ENCODE measurements at places on chromosomes 6 and 20.

GRCh38 chr20:19995220-19995863 lies 21.8 kb upstream of the NAA20 start:
- peak; percentile 15 for DNase-seq

DNA sequence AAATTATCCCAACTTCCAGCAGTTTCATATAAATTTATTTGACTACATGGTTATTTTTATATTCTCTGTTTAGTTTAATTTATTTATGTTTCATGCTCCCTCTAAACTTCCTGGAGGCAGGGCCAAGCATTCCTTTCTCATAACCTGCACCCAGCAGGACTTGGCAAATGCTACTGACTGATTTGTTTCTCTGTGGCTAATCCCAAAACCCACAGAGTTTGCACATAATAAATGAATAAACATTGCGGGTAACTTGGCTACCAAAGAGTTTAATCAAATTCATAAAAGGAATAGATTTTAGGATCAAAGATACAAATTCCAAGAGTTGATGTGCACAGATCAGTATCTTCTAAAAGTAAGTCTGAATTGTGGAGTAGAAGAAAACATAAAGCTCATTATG lies 239.5 kb downstream of the SLC35F1 start:
- no peak for DNase-seq

DNA sequence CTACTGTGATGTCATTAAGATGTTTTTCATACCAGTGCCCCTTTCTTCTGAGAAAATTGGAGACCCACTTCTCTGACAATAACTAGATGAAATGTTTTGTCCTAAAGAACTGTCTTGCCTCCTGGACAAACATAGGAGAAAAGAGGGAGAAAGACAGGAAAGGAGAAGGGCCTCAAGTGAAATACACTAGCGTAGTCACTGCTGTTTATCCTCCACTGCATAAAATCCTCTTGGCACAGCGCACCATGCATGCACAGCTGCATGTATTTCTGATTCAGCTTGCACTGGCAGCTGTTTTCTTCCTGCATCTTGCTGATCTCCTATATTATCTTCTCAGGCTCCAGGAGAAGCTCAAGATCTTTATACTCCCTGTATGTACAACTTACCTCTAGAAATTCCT lies 158.0 kb upstream of the BMP5 start:
- no peak for DNase-seq

GRCh38 chr6:34284563-34285447 lies 36.0 kb upstream of the SMIM29 start:
- no peak for DNase-seq

DNA sequence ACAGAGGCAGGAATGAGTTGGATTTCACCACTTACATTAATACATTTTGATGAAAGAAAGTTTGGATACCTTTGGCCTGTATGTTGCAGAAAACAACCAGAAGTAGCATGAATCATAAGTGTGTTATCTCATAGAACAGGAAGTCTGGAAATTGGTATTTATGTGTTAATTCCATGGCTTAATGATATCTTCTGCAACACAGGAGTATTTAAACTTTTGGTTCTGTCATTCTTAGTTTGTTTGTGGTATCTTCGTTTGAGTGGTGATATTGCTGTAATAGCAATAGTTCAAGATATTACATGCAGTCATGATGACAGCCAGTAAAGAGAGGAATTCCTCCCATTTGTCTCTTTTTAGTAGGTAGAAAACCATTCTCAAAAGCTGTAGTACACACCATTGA lies 177.3 kb downstream of the CDKAL1 start:
- DNase-seq = no peak

GRCh38 chr6:144127097-144127496 lies 23.2 kb upstream of the STX11 start:
- DNase-seq = no peak

DNA sequence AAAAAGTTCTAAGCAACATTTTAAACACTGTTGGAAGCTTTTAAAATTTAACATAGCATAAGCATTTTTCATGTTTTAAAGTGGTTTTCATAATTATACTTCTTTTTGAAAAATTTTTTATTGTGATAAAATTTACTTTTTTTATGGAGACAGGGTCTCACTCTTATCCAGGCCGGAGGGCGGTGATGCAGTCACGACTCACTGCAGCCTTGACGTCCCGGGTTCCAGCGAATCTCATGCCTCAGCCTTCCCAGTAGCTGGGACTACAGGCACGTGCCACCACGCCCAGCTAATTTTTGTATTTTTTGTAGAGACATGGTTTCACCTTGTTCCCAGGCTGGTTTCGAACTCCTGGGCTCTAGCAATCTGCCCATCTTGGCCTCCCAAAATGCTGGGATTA lies 46.1 kb upstream of the TULP4 start:
- DNase-seq = no peak

DNA sequence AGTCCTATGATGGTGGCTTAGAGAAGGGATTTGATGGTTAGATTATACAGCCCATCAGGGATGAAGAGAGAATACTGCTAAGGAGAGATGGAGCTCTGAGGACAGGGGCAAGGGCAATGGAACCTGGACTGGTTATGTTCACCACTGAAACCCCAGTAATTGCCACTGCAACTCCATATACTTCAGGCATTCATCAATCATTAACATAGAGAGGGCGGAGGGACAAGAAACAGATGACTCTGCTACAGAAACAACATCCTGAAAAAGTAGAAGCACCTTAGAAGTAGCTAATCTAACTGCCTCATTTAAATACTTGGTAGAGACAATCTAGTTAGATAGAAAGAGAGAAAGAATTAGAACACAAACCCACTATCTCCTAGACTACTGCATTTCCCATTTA lies 89.8 kb downstream of the MDN1 start:
- DNase-seq = no peak

- no peak for DNase-seq
Measured at GRCh38 chr6:169988769-169989550, 237.5 kb downstream of the ERMARD start.

- DNase-seq = no peak
Measured at GRCh38 chr20:21342656-21343345, 39.7 kb downstream of the XRN2 start.

DNA sequence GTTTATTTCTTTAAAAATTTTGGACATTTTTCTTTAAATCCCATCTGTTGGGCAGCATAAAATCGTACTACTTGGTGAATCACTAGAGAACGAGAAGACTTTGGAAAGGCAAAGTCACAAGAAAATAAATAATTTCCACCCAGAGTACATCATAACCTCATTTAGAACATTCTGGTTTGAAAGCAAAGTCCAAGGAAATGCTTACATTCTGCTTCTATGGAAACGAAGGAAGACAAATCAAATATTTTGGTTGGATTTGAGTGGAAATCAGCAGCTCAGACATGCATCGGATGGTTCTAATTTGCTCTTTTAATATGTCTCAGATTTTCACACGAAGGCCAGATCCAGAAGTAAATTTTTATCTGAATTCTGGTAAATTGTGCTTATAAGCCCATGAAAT lies 60.7 kb upstream of the LTV1 start:
- no peak for DNase-seq

DNA sequence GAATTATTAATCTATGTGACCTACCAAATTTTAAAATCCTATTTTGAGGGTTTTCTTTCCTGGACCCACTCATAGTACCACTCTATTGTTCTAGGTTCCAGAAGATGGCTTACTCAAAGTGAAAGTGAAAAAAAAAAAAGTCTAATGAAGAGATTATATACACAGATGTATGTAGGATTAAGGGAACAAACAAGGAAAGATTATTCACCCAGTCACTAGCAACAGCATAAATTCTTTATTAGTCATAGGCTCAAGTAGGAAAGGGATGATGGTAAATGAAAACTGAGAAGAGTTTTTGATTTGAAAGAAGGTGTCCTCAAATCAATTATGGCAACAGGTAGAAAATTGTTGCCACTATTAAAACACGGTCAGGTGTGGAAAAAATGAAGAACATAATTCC lies 923.7 kb downstream of the TBC1D32 start:
- no peak for DNase-seq

GRCh38 chr6:66190858-66191257 lies 483.8 kb upstream of the EYS start:
- DNase-seq = no peak

GRCh38 chr6:28824793-28825731 lies 98.7 kb downstream of the TRIM27 start:
- DNase-seq = no peak

DNA sequence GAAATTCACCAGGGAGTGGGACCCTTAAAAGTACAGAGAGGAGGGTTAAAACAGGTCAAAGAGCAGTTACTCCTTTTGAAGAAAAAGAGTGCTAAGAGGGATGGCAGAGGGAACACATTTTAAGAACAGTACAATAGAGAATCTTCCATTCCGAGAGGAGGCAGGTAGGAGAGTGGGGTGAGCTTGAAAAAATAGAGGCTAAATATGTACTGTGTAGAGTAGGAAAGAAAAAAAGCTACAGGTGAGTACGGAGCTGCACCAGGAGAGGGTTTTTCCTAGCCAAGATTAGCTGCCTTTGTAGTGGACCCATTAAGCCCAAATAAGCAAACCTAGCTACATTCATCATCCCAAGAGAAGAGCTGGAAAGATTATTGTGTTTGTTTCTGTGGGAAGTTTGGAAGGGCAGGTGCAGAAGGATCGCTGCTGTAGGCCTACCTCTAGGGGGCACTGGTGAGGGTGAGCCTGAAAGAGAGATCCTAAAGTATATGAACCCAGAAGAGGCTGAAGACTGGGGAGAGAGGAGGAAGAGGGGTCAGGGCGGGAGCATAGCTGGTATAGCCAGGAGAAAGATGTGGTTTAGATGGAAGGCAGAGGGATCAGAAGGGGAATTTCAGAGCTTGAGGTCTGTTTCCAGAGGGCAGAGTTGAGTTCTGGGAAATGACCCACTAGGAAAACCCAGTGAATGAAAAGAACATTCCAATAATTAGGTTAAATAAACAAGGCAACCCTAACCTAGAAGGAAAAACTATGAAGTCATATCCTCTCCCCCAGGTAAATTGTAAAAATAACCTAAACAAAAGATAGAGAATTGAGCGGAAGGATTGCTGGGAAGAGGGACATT lies 50.2 kb upstream of the HINT3 start:
- peak; percentile 22 for DNase-seq

DNA sequence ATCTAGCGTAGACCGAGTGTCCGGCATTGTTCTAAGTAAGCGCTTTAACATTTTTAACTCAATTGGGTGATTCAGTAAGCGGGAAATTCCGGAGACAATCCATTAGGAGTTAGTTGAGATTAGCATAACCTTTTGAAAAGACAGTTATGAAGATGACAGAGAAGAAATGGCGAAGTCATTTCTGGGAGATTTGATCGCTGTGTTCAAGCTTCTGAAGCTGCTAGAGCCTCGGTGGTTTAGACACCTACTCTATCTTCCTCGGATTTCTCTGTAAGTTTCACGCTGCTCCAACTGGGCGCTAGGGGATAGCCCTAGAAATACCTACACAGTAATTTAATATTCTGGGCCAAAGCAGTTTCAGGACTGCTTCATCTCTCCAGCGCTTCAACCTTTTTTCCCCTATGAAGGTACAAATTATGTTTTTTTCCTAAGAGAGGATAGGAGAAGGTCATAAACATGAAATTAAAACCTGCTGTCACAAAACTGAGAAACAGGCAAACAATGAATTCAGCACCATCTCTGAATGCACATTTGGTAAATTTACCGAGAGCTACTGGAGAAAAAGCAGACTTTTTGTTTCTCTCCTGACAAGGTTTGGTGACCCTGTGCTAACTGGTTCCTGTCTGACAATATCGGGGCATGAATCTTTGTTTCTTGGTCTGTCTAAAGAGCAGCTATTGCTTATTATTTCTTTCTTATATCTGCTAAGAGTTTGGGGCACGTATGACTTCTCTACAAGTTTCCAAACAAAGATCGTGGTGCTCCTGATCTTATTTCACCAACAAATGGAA lies 22.4 kb downstream of the ZNF311 start:
- DNase-seq = no peak

DNA sequence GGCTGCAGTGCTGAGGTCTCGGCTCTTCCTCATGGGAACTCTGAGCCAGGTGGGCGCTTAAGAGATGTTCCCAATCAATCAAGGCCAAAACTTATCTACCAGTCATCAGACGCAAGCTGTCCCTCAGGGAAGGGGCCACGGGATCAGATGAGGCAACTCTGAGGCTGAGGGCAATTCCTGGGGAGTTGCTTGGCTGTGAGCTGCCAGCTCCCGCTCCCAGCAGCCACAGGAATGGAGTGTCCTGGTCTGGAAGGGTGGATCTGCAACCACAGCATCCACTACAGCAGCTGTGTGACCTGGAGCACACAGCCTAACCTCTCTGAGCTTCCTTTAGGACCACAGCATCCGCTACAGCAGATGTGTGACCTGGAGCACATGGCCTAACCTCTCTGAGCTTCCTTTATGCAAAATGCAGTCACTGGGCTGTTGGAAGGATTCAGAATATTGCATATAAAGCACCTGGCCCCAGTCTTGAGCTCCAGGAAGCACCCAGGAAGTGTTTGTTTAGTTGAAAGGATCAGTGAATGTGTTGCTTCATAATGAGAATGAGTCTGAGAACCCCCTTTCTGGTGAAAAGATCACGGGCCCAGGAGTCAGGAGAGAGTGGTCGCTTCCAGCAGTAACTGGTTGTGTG lies 60.9 kb downstream of the TFAP2C start:
- no peak for DNase-seq

- DNase-seq = peak; percentile 43
Measured at GRCh38 chr20:43691928-43692524, 25.1 kb downstream of the MYBL2 start.

- no peak for DNase-seq
Measured at GRCh38 chr6:55276745-55277530, 50.3 kb upstream of the GFRAL start.

DNA sequence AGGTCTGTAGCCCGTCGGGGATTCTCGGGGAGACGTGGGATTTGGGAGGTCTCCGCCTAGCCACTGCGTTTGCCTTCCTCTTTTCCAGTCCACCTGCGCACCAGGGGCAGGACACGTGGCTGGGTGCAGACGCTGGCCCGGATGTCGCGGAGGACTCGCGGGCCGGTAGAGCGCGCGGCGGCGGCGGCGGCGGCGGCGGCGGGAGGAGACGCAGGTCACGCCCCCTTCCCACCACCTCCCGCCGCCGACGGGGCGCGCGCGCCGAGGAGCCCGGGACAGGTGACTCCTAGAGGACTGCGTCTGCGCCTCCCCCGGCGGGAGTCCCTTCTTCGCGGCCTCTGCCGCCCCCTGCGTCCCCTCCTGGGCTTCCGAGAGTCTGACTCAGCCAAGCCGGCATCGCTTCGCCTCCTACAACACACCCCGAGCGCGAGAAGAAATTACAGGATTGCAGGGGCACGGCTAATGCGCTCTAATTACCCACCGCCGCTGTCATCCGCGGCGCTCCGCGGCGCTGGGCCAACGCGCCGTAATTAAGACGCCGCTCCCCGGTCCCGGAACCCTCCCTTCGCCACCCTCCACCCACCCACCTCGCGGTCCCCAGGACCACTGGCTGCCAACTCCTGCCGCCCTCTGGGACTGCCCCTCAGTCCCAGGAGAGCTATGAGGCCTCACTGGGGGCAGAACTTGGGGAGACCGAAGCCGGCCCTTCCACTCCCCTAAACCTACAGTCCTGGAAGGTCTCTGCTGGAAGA lies 124.5 kb downstream of the MRPL14 start:
- peak; percentile 48 for DNase-seq
